Gastroesophageal sphincter (tissue), 4 donors: ENCODE measurements at places on chromosomes 5 and 9. TPM values are rescaled to one million over a fixed set of nuclear protein-coding genes. Genes with fewer than 3 reads are reported as not detected.

The NDUFS6 gene
- total RNA-seq, result 58.2 TPM

The TXNDC8 gene
- total RNA-seq, result not detected

The RUSC2 gene
- 55.6 TPM for total RNA-seq

The FAM169A gene
- 0.47 TPM for total RNA-seq

The LPAR1 gene
- total RNA-seq, result 65.4 TPM

The EFCAB9 gene
- total RNA-seq, result not detected

DNA sequence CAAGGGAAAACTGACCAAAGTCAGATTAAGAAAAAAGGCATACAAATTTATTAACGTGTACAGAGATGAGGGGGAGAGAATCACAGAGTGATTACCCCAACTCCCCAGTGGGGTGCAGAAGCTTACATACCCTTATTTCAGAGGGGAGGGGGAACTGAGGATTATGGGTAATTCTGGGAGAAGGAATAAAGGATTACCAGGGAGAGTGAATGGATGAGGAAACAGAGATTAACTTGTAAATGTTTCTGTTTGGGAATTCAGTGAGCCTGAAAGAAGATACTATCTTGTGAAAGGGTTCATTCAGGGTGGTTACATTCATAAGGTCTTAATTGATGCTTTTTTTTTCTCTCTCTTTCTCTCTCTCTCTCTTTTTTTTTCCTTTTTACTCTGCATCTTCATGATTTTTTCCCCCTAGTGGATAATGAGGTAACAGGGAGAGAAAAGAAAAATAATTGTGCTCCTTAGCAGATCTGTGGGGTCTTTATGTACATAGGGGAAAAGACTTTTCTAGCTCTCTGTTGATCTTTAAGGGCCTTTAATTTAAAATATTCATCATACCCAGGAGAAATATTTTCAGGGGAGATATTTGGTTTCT lies 49.4 kb downstream of the TARS1 start:
- no peak for ATAC-seq

DNA sequence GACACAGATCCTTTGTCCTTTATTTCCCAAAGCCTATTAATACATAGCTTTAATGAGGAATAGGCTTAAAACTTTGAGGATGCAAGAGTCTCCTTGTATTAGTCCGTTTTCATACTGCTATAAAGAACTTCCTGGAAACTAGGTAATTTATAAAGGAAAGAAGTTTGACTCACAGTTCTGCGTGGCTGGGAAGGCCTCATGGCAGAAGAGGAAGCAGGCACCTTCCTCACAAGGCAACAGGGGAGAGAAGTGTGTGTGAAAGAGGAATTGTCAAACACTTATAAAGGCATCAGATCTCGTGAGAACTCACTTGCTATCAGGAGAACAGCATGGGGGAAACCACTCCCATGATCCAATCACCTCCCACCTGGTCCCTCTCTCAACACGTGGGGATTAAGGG lies 5.4 kb upstream of the CLK4 start:
- no peak for ATAC-seq

DNA sequence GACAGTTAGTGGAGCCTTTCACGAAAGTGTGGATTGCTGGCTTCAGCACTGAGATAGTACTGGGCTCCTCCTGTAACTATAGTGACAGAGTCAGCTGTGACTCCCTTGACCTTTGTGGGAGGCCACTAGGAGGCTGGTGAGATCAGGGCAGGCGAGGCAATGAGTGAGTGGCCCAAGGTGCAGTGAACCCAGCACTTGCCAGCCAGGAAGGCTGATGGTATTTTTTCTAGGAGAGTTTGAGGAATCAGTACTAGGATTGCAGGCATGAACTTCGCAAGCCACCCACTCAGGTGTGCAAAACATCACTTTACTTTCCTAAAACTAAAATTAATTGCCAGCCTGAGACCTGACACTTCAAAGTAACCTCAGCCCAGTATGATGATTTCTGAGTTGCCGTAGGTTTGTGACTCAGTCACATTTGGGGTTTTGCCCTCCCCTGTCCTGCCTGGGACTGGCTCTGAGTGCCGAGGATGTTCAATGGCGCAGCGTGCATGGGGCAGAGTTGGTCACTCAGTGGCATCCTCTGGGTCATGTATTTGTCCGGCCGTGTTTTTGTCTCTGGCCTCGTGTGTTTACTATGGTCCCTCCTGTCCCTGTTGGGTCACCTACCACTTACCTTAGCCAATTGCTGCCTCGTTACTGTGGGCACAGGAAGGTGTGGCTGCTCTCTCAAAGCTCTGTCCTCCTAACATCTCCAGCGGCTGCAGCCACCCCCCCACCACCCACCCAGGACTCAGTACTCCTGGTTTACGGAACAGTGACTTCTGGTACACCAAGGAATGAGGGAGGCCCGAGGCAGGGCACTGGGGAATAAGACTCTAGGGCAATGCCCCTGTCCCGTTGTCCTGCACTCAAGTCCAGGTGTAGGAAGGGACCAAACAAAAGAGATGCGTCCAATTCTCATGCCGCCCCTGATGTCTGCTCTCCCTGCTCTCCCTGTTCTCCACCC lies 67.2 kb downstream of the IL31RA start:
- ATAC-seq, result no peak

DNA sequence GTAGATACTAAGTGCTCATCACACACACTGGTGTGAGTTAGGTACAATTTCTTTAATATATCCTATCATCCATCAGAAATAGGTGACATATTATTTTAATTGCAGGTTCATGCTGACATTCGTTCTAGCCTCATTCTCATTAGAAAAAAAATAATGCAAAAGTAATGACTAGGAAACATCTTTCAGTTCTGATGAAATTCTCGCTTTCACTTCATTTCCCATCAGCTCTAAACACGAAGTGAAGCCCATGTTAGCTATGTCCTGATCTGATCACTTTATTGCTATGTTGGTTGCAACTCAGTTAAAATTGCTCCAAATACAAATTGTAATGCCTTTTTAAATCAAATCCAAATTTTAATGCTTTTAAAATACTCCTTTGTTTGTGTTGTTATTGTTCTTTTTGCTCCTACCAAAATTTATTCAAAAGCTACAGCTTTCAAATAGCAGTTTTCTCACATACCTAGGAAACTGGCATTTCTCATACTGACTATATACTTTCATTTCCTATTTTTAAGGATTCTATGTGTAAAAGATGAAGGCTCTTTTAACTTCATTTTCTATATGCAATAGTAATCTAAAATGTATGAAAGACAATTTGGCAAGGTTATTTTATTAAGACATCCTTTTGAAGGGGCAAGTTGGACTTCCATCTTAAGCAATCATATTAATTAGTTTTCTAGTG lies 1237.8 kb upstream of the ACO1 start:
- ATAC-seq, result no peak
